Stimulated activated CD4-positive, alpha-beta T cell treated with anti-CD3 and anti-CD28 coated beads, TNF-alpha, amount 100 ng/mL, for 1 hour (primary cell): ENCODE measurements at places on chromosomes 16 and 17.

GRCh38 chr16:50836121-50836621 lies 94.3 kb downstream of the CYLD start:
- no peak for DNase-seq

- no peak for DNase-seq
Measured at GRCh38 chr16:23302045-23302956, at the start of gene SCNN1B. SCNN1B (plus strand) TSS chr16:23302302; CDS start chr16:23348600, 46,298 bp downstream.

GRCh38 chr16:73743665-73744496 lies 552.7 kb upstream of the PSMD7 start:
- DNase-seq, result no peak

GRCh38 chr17:44071198-44071520 lies 624 bp downstream of the G6PC3 start:
- DNase-seq, result peak; percentile 47

DNA sequence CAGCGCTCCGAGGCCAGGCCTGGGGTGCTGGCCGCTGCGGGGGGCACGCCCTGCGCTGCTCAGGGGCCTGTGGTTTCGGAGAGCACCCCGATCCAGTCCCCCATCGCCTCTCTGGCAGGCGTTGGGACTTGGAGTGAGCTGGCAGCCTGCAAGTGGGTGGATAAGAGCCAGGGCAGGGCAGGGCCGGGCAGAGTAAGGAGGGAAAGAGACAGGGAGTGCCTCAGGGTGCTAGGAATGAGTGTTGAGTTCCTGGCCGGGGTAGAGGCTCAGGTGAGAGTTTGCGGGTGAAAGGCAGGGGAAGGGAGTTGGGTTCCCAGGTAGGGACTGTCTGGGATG lies 1.3 kb downstream of the CDH13 start:
- DNase-seq, result no peak

DNA sequence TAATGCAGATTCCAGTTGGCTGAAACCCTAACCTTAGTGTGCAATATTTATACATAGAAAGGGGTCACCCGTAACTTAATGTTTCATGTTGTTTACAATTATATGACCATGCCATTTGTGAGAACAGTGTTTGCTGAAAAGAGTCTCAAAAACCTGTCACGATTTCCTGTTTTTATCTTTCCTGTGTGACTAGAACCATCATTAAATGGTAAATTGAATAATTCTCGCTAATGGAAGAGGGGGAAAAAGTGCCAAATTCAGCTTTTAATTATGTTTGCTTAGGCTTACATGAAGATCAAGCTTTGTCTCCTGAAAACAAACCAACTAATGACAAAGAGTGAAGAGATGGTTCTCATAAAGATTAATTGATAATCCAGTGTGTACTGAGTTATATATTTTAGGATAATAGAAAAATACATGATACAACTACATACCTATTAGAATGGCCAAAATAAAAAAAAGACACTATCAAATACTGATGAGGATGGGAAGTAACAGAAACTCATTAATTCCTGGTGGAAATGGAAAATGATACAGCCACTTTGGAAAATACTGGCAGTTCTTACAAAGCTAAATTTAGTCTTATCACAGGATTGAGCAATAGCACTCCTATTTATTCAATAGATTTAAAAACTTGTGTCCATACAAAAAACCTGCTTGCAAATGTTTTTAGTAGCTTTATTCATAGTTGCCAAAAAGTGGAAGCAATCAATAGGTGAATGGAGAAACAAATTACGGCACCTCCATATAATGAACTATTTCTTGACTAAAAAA lies 141.7 kb downstream of the CDK5R1 start:
- DNase-seq, result no peak
